H54 (cell line): ENCODE measurements at places on chromosomes 5 and 9.

GRCh38 chr5:1768283-1769000 lies 31.2 kb downstream of the MRPL36 start:
- DNase-seq: no peak

- peak; percentile 64 for DNase-seq
These were observed 7.4 kb downstream of the GALNT10 start for GRCh38 chr5:154197801-154198491.

- DNase-seq: no peak
These were observed 20.0 kb downstream of the IRF1 start for GRCh38 chr5:132470596-132470995.

DNA sequence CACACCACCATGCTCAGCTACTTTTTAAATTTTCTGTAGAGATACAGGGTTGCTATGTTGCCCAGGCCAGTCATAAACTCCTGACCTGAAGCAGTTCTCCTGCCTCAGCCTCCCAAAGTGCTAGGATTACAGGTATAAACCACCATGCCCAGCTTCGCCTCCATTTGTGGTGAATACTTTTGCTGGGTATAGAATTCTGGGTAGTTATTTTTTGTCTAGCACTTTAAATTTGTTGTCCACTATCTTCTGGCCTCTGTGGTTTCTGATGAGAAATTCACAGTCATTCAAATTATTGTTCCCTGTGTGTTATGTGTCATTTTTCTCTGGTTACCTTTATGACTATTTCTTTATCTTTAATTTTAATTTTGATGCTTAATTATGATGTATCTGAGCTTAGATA lies 57.7 kb upstream of the EXOC3 start:
- no peak for DNase-seq

DNA sequence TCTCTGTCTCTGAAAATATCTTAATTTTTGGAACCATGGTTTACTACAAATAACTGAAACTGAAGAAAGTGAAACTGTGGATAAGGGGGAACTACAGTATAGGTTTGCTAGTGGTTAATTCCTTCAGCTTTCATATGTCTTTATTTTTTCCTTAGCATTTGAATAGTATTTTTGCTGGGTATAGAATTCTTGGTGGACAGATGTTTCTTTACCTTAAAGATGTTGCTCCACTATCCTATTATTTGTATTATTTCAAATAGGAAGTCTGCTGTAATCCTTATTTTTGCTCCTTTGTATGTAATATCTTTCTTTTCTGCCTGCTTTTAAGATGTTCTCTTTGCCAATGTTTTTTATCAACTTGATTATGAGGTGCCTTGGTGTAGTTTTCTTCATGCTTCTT lies 152.9 kb upstream of the ISL1 start:
- DNase-seq: no peak

DNA sequence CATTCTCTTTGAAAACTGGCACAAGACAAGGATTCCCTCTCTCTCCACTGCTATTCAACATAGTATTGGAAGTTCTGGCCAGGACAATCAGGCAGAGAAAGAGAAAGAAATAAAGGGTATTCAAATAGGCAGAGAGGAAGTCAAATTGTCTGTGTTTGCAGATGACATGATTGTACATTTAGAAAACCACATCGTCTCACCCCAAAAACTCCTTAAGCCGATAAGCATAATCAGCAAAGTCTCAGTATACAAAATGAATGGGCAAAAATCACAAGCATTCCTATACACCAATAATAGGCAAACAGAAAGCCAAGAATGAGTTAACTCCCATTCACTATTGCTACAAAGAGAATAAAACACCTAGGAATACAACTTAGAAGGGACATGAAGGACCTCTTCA lies 21.0 kb upstream of the EPB41L4A start:
- no peak for DNase-seq

- no peak for DNase-seq
These were observed 2.2 kb upstream of the DPP7 start for GRCh38 chr9:137116728-137117127.

- DNase-seq: no peak
These were observed 71.1 kb downstream of the ZNF474 start for GRCh38 chr5:122200450-122200849.

- DNase-seq: no peak
These were observed 480.0 kb upstream of the PAPPA start for GRCh38 chr9:115673599-115673998.

GRCh38 chr9:93244510-93245436 lies 60.8 kb downstream of the WNK2 start:
- DNase-seq: no peak

DNA sequence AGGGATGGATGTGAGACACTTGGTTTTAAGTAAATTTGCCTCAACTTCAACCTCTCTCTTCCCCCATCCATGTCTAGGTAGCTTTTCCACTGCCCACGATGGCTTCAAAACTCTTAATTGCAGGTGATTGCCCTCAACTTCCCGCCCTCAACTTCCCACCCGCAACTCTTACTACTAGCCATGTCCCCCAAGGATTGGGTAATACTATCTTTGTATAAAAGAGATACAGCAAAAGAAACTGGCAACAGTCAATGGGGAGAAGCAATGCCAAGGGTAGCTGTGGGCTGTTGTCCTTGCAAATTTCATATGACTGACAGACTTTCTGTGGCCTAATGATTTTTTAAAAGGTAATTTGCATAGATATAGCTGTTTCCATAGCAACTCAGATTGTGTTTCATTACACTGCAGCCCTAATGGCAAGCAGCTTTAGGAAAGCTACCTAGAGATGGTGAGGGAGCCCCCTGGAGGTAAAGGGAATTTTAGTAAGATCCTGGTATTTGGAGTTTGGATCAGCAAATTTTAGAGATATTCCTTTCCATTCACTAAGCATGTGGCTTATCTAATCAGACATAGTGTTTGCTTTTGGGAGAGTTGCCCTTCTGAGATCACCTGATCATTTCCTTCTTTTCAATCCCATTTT lies 421.5 kb upstream of the DAP start:
- peak; percentile 23 for DNase-seq

DNA sequence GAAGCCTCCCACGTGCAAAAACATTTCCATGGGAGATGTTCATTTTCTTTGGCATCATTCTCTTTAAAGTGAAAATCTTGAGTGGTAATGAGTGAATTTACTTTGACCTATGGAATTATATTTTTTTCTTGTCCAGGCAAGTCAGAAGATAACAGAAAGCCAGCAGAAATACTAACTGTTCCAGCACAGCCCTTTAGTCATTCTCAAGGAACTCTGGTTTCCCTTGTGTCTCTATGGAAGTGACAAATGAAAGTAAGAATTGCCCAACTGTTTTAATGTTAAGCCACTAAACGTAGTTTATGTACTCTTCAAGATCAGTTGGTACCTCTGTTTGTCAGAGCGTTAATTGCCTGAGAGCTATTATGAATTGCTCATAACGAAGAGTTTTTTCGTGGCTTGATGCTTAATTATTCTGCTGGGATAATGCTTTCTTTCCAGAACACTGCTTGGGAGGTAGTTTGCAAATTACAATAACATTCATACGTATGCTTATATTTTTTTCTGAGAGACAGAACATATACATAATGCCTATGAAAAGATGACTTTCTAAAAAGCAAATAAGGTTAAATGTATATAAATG lies 84.5 kb upstream of the CER1 start:
- no peak for DNase-seq

- no peak for DNase-seq
These were observed 123.5 kb upstream of the CD180 start for GRCh38 chr5:67319935-67320725.

DNA sequence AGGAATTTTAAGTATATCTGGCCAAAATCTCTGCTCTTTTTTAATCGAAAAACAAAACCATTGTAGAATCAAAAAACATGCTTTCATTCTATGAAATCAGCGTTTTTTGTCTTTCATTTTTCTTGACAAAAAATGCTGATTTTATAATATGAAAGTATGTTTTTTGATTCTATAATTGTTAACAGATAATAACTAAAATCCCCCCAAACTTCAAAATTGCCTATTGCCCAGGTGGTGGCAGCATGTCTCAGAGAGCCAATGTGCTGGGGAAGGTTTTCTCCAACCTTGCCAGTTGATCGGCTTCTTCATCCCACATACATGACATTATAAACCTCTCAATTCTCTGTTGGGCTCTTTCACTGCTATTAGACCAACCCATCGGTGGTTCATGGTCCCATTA lies 5.1 kb upstream of the SMIM15 start:
- DNase-seq: no peak

DNA sequence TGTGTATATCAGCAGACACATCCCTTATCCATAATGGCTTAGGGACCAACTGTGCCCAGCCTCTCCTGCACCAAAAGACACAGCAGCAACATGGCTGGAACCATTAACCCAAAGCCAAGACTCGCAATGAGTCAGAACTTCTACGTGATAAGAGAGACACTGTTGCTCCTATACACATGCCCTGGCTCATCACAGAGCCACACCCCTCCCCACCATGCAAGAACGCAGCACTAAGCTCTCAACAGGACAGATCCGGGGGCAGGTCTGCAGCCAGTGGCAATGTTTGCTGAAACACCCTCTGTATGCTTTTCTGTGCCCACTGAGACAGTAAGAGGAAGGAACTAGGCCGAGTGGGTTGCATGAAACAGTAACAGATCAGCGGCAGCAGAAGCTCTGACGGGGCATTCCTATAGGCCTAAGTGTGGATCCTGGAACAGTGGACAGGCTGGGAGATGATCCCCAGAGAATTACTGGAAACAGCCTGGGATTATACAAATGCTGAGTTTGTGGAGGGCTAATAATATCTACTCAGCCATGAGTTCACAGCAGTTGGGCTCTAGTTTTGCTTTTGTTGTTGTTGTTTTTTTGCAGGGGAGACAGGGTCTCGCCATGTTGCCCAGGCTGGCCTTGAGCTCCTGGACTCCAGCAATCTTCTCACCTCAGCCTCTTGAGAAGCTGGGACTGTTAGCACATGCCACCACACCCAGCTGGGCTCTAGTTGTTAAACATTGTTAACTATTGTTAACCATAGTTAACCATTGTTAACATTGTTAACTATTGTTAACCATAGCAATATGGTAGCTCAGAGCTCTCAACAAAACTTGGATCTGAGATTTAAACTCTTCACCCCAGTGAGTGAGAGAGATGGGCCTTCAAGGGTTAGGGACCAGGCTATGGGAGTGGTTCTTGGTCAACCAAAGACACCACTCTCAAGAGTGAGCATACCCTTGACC lies 41.0 kb downstream of the B4GALT1 start:
- no peak for DNase-seq

DNA sequence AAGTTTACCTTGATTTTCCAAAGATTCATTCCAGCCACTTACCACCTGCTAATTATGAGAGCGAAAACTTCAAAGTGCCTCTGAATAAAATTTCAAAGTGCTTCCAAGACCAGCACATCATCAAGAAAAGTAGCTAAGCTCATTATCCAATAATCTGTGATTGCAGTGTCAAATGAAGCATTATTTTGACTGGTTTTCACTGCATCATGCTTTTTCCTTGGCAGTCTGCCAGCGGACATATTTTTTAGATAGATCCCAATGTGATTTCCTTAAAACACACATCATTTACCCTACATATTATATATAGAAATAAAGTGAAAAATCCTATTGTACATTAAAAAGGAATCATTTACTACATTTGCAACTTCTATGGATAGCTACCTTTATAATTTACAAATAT lies 508.6 kb upstream of the FAM174A start:
- DNase-seq: no peak

- no peak for DNase-seq
These were observed 924.9 kb upstream of the DMAC1 start for GRCh38 chr9:8724284-8725018.
